Amygdala (tissue), 56 donors: ENCODE measurements at places on chromosomes 13 and 19.

DNA sequence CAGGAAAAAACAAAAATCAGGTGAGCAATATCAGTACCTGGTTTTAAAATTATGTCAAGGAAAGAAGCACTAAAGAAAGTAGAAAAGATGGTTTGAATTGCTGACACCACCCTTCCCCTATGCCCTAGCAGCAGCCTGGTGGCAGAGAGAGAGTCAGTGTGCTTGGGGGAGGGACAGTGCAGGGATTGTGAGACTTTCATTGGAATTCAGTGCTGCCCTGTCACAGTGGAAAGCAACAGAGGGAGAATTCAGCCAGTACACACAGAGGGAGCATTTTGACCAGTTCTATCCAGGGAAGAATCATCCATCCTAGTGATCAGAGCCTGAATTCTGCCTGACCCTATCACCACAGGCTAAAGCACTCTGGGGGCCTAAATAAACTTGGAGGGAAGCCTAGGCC lies 222.4 kb upstream of the PCDH17 start:
- DNase-seq, result no peak

GRCh38 chr13:41765813-41766212 lies 195.1 kb downstream of the VWA8 start:
- DNase-seq, result no peak

DNA sequence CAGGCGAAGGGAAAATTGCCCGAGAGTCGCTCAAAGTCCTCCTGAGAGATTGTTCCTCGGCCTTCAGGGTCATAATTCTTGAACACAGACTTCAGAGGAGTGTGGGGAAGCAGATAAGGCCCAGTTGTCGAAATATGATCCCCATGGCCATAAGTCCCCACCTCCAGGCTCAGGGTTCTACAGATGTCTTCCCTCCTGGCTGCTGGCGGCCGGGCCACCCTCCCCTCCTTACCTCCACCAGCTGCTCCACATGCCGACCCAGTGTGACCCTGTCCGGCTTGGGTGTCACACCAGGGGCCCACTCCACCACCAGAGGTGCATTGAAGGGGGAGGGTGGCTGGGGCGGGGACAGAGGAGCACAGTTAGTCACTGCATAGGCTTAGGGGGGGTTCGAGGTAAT lies 10.1 kb downstream of the FAM98C start:
- no peak for DNase-seq

- DNase-seq, result no peak
Observed at GRCh38 chr19:32672841-32673240, 2.1 kb downstream of the ANKRD27 start.

- DNase-seq, result no peak
Observed at GRCh38 chr19:45118106-45118505, 25.1 kb downstream of the PPP1R37 start.

DNA sequence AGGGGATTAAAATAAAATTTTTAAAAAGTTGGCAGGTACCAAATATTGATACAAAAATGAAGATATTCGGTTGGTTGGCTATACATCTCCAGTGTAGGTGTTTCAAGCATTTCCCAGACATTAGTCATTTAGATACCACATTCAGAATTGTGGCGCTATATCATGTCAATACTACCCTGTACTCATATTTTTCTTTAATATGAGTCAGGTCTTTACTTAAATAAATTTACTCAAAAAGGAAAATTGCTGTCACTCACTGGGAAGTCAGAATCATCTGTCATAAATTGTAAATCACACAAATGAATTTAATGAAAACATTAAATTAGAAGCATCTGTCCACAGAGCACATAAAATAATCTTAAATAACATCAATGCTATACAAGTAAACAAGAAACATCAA lies 134.2 kb downstream of the TSHZ3 start:
- DNase-seq, result no peak

DNA sequence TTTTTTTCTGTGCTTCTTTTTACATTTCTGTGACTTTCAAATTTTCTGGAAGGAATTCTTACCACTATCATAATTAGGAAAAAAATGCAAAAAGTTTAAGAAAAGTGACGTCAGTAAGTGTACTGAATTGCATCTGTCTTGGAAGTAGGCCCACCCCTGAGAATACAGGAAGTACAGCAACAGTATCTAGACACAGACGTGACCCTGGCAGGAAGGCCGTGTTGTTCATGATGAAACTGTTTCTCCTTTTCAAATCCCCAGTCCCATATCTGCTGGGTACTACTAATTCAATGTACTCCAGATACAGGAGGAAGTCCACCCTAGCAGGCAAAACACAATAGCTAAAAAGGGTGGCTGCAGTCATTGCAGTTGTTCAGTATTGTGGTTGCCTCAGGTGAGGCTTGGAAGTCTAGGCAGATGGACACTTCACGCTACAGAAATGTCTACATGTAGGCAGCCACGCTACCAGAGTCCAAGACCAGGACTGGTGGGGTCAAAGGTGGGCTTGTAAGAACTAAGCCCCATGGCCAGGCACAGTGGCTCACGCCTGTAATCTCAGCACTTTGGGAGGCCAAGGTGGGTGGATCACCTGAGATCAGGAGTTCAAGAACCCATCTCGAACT lies 49.6 kb upstream of the MED4 start:
- DNase-seq, result no peak

DNA sequence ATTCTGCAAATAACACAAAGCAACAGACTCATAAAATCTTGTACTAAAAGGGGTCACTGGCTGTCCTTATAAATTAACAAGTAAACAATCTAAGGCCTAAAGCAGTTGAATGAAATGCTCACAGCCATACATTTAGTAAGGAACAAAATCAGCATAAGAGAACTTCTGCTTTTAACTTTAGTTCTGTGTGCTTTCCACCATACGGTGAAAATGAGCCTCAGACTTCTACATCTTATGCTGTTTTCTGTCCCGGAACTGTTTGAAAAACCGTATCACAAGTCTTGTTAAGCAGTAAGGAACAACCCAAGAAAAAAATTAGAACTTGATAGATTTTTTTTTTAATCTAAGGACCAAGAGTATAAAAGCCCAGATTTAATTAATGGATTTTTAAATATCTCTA lies 549.1 kb upstream of the MIR17HG start:
- DNase-seq, result no peak

- no peak for DNase-seq
Observed at GRCh38 chr19:40663695-40664692, 26.5 kb downstream of the NUMBL start.

DNA sequence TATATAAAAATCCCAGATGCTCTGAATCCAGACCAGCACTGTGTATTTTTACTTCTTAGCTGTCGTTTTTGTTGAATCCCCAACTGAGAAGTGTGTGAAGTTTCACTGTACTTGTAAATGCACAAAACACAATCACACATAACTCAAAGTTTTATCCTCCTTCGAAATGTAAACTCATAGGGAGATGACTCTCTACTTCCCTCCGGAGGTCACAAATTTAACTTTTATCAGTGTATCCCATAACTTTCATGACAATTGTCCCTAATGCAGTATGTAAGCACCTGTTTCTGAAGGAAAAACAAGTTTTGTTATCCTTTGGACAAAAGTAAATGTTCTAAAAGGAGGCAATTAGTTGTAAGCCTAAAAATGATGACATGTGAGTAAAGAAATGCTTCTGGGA lies 665.0 kb upstream of the SLITRK6 start:
- no peak for DNase-seq

GRCh38 chr13:24748061-24748400 lies 15.9 kb upstream of the RNF17 start:
- no peak for DNase-seq
